ENCODE measurements at places on chromosomes 11 and 22.

GRCh38 chr11:105838668-105839384 is 183.2 kb downstream of the MSANTD4 start:
- DNase-seq = no peak

DNA sequence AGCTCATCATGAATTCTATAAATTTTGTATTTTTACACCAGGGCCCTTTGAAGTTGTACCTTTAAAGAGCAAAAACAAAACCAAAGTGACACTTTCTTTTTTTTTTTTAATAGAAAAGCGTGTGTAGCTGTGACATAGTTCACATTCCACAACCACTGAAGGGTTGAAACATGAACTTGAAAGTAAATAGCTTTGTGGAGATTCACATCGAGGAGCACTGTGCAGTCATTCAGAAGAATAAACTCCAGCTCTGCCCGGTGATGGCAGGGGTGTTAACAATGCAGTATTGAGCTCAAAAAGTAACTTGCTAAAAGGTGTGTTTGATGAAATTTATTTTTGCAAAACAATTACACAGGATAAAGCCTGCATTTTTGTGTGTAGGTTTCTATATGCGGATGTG is 1166.2 kb downstream of the TBC1D22A start:
- no peak for DNase-seq

DNA sequence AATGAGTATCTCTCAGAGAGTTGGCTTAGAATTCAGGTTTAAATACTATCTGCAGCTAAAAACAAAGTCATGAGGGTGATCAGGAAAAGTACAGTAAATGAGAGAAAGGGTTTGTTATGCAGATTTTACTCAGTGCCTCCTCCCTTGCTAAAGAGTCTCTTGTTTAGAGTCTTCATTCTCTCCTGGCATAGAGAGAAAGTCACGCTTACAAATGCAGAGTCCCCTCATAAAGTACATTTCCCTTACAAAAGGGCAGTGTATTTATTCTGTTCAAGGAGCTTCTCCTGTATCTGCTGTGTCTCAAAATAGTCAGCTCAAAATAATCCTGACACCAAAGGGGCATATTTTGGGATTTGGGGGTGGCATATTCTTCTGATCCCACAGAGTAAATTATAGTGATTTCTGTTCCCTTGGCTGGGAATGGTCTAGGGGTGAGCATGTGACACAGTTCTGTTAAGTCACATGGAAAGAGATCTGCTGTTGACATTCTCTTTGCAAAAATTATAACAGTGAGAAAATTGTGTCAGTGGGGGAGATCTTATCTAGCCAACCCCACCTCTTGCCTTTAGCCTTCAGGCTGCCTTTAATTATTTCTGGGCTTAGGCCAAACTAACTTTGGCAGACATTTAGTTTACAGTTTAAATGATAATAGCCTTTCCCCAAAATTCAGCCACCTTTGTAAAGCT is 102.9 kb downstream of the MTNR1B start:
- DNase-seq = no peak

DNA sequence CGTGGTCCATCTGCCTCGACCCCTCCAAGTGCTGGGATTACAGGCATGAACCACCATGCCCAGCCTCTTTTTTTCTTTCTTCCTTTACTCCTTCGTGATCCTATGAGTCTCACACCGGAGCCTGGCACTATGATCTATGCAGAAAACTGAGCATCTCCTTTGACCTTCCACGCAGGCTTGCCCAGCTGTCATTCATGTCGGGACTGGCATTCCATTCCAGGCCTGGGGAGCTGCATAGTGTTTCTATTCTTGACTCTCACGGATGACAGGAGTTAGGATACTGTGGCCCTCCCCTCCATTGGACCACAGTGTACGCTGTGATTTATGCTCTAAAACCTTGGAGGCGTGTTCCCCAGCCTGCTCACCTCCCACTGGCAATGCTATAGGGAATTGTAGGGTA is 611.8 kb downstream of the BRD1 start:
- no peak for DNase-seq

DNA sequence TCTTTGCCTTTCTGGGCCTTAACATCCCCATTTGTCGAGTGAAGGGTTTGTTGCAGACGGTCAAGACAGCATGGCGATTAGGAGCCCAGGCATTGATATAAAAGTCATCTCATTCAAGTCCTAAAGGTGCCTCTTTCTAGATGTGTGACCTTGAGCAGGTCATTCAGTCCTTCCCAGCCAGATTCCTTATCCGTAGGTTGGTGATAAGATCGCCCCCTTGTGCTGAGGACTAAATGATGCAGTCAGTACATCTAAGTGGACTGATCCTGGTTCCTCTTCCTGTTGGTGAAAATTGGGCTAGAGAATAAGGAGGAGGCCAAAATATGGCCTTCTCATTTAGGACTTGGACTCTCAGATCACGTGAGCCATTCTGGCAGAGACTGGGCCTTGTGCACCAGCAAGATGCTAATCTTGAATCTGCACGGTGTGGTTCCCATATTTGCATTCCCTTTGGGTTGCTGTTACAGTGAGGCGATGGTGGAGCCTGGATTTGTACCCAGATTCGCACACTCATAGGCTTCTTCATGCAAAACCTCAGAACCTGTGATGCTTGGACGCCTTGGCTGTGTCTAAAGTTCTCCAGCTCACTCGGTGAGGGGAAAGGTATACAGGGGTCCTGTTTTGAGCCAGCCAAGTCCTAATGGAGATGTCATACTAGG is 156.8 kb downstream of the MYO18B start:
- DNase-seq = peak; percentile 38

- no peak for DNase-seq
Measured at GRCh38 chr22:44482776-44483175, 15.3 kb downstream of the RTL6 start.

GRCh38 chr11:46235777-46236688 is 41.4 kb upstream of the CREB3L1 start:
- DNase-seq = no peak

GRCh38 chr11:63504933-63505586 is 824 bp upstream of the LGALS12 start:
- DNase-seq = no peak

DNA sequence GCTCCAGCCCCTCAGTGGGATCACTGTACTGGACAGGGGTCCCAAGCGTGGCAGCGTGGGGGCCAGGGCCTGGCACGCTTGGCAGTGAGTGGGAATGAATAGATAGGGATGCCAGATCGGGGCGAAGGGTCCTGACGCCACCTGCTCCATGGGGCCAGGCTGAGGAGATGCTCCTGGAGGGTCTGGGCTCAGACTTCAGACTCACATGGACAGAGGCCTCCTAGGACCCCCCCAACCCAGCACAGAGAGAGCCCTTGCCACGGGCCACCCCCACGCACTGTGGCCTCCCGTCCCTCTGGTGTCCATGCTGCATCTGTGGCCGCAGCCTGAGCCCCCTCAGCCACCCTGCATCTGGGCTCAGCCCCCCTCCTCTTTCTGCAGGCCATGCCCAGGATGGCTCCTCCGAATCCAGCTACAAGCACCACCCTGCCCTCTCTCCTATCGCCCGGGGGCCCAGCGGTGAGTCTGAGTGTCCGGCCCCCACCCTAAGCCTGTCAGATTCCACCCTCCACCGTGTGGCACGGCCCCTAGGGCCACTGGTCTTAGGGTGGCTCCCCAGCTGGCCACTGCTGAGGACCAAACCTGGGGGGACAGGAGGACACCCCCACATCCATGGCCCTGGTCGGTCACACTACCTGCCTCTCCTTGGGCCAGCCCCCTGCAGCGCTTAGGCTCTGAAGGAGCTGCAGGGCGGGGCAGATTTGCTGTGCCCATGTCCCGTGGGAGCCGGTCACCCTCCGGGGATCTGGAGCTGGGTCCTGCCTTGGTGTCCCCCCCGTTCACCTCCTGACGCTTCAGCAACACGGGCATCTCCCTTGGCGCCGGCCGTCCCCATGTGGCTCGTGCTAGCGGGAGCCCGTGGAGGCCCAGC is 2.7 kb downstream of the MUC5AC start:
- DNase-seq = no peak

GRCh38 chr11:14089690-14090462 is 127.4 kb downstream of the SPON1 start:
- no peak for DNase-seq

GRCh38 chr22:38564669-38565068 is 5.3 kb downstream of the DMC1 start:
- DNase-seq = no peak

DNA sequence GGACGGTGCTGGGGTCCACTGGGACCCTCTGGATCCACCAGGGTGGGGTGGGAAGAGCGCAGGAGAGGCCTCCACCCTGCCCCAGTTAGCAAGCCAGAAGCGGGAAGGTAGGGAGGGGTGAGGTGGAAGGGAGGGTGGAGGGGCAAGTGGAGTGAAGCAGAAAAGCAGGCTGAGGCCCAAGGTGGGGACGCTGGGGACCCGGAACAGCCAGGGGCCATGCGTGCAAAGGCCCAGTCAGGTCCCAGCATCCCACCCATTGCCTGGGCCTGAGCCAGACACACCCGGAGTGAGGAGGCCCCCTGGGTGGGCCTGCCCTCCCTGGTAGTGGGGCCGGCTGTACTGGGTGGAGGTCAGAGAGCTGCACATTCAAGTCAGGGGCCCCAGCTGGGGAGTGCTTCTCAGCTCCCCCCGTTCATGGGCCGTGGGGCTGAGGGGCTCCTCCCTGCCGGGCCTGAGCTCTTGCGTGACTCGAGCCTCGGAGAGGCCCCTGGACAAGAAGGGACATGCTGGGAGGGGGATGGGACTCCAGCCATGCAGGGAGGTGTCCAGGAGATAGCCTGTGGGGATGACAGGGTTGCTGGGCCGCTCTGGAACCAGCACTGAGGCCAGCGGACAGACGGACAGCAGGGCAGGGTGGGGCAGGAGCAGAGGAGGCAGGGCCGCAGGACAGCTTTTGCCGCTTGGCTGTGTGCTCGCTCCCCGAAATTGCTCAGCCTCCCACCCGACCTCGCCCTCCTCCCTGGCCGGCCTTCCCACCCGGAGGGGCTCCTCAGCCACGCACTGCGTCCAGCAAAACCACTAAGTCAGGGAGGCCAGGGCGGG is 7.7 kb downstream of the TNNT3 start:
- DNase-seq = no peak

DNA sequence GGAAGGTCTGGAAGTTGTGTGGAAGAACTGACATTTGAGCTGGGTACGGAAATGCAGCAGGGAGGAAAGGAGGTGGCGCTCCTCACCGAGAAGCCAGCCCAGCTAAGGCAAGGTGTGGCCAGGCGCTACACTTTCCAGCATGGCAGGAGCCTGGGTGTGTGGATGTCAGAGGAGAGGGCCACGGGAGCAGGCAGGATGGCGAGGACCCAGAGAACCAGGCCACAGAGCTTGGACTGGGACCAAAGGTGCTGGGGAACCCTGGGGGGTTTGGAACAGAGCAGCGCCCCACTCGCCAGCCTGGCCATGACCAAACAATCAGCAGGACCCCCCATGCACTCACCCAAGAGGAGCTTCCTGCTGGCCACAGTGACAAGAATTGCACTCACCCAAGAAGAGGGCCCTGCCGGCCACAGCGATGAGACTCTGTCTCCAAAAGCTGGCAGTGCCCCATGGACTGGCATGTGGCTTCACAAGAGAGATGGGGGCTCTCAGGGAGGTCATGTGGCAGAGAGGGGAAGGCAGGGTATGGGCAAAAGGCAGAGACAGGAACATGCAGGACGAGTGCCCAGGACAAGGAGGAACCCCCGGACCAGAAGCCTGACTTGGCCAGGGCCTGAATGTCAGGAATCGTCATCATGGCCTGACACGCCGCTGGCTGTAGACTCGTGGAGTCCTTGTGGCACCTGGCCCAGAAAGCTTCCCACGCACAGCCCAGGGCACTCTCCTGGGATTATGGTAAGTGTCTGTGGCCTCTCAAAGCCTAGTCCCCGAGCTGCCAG is 45.4 kb downstream of the IGF2 start:
- no peak for DNase-seq

GRCh38 chr11:130631119-130631518 is 182.7 kb downstream of the ADAMTS15 start:
- DNase-seq = no peak

DNA sequence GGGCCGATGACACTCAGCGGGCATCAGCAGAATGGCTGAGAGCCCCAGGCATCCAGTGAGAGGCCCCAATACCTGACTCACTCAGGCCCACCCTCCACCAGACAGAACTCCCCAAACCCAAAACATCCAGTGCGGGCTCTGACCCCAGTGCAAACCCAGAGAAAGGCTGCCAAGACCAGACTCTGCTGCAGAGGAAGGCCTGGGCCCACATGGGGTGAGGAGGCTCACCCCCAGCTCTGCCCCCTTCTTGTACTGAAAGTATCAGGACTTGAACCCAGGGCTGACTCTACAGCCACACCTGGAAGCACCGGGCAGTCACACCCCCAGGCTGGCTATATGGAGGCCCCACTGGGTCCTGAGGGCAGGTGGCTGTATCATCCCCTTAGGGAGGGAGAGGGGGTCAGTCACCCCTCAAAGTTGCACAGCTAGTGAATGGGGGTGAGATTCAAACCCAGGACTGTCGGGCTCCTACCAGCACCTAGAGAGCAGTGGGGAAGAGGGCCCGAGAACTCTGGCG is 49.3 kb downstream of the IGLL1 start:
- DNase-seq = no peak

- no peak for DNase-seq
Measured at GRCh38 chr11:101860696-101861427, 53.9 kb upstream of the CEP126 start.

DNA sequence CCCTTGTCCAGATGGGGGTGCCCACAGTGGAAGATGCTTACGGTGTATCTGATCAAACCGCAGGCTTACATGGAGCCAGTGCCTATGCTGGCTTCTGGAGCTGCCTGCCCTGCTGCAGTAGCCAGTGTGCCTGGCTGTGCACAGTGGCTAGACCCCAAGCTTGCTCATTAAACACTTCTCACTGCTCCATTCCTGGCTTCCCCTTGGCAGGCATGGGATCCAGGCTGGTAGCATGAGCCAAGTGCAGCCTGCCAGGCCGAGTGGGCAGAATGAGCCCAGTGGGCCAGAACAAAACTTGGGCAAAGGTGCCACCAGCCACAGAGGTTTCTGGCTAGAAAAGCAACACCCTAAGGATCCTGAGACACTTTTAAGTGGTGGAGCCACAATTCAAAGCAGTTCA is 55.4 kb upstream of the B3GNT6 start:
- no peak for DNase-seq

- no peak for DNase-seq
Measured at GRCh38 chr22:37303821-37304274, 21.5 kb downstream of the CYTH4 start.

DNA sequence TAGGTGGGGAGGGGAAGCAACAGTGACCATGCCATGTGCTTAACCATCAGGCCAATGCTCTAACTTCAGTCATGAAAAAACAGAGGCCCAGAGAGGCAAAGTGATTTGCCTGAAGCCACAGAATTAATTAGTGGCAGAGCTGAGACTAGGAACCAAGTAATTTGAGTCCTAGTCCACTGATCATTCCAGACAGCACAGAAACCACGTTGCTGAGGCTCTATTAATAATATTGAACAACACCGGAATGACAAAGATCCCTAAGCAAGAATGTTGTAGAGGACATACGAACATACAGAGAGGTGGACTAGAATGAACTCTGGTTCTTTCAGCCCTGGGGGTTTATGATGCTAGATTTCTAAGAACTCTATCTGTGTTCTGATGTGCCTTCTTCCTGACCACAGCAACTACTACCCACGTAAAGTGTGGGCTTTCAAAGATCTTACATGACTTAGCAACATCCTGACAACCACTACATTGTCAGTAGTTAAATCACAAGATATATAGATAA is 92.3 kb downstream of the GAB2 start:
- no peak for DNase-seq

- DNase-seq = no peak
Measured at GRCh38 chr11:120723751-120724150, 212.2 kb downstream of the GRIK4 start.

GRCh38 chr11:65525546-65526480 is 930 bp downstream of the SCYL1 start:
- DNase-seq = no peak

- no peak for DNase-seq
Measured at GRCh38 chr11:74990941-74991340, 2.2 kb downstream of the NEU3 start.

GRCh38 chr11:73361953-73362776 is 14.0 kb upstream of the RELT start:
- no peak for DNase-seq
